ENCODE measurements at places on chromosomes 3 and 15.

GRCh38 chr3:158725348-158726011 lies 6.8 kb downstream of the RARRES1 start:
- no peak for DNase-seq

DNA sequence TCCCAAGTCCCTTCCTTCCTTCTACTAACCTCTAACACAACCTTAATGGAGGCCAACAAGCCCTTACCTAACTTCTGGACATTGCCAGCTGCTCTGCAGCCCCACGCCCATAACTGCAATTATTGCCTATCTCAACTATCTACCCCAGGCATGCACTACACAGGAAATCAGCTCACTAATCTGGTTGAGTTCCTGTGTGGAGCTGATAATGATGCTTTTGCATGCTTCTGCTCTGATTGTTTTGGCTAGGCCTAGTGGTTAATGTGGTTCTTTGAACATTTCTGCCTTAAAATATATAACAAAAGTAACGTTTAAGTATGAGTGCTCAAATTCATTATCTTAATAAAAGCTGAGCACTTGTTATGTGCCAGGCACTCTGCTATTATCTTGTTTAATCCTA lies 463.9 kb downstream of the MFSD1 start:
- no peak for DNase-seq

- DNase-seq = no peak
Observed at GRCh38 chr15:71951134-71951533, 140.8 kb downstream of the NR2E3 start.

- DNase-seq = no peak
Observed at GRCh38 chr3:80060664-80061063, 292.9 kb upstream of the ROBO1 start.

DNA sequence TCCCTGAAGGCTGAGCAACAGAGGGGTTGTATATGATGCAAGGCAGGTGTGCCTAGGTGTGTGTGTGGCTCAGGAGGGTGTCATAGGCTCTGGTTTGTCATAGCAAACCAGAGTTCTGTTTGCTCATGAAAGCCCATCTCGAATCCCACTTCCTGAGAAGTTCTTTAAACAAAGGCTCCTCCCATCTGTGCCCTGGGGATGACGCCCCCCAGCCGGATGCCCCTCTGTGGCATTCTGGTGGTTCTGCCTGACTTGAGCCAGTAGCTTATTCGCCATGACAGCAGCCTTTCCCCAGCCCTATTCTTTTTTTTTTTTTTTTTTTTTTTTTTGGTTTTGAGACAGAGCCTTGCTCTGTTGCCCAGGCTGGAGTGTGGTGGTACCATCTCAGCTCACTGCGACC lies 45.4 kb downstream of the PDIA5 start:
- no peak for DNase-seq

- no peak for DNase-seq
Observed at GRCh38 chr15:81338170-81339007, 14.4 kb upstream of the STARD5 start.

- DNase-seq = no peak
Observed at GRCh38 chr3:4426782-4427344, 40.2 kb downstream of the SUMF1 start.

- no peak for DNase-seq
Observed at GRCh38 chr15:69304182-69304545, 5.5 kb downstream of the PAQR5 start.

DNA sequence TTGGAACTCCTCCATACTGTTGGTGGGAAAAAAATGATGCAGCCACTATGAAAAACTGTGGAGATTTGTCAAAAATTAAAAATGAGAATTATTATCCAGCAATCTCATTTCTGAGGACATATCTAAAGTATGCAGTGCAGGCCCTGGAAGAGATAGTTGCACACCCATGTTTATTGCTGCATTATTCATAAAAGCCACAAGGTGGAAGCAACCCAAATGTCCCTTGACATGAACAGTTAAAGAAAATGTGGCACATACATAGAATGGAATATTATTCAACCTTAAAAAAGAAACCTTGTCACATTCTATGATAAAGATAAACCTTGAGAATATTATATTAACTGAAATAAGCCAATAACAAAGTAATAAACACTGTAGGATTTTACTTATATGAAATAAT lies 80.9 kb upstream of the ARHGEF26 start:
- DNase-seq = no peak
